HT1080 (cell line): ENCODE measurements at places on chromosomes 16 and 17. TPM values are rescaled to one million over a fixed set of nuclear protein-coding genes. Genes with fewer than 3 reads are reported as not detected.

KRT33A gene
- not detected in 2 replicates for total RNA-seq

GRCh38 chr16:22618842-22619241 is 108.2 kb downstream of the NPIPB5 start:
- no peak for DNase-seq

RNF222 gene
- not detected in 2 replicates for total RNA-seq

DNA sequence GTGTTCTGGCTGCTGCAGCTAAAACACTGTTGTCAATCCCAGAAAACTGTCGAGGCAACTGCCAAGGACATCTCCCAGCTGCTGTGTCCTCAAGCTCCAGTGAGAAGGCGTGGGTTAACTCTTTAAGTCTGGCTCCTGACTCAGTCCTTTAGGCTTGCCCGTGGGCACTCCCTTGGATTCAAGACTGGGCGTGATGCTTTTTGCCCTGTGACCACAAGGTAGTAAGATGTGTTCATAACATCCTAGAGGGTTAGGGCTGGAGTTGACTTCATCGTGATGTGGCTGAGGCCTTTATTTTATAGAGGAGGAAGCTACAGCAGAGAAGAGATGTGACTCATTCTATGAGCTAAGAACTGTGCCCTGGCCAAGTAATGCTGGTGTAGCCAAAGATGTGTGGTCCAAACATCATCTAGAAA is 50.9 kb upstream of the TEKT3 start:
- peak; percentile 97 for DNase-seq

- DNase-seq = no peak
Observed at GRCh38 chr17:29571883-29572681, 3.6 kb downstream of the TP53I13 start.

- no peak for DNase-seq
Observed at GRCh38 chr16:57008440-57008839, 19.1 kb downstream of the NLRC5 start.

DNA sequence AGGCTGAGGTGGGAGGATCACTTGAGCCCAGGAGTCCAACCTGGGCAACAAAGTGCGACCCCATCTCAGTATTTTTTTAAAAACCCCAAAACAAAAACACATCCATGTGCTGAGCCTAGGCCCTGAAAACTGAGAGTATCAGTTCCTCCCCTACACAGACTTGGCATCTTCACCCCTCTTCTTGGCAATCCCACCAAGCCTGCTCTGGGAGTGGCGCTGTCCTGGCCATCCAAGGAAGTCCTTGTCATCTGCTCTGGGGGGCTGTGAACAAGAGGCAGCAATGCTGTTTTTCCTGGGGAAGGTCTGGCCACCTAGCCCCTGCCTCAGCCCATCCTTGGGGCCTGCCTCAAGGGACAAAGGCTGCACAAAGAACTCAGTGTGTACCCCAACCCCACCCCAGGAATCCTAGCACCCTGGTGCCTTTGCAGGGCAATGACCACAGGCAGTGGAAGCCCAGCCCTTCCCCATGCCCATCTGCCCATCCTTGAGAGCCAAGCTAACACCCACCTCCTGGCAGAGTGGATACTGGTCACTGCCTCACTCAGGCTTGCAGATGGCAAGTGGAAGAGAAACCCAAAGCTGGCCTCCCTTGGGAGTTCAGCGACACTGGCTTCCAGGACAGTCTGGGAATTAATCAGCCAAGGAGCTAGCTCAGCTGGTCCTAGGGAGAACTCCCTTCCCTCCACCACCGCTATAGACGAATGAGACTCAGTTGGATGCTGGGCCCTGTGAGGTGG is 14.8 kb upstream of the GFOD2 start:
- DNase-seq = no peak

- no peak for DNase-seq
Observed at GRCh38 chr17:37592291-37592690, 16.9 kb downstream of the SYNRG start.

DNA sequence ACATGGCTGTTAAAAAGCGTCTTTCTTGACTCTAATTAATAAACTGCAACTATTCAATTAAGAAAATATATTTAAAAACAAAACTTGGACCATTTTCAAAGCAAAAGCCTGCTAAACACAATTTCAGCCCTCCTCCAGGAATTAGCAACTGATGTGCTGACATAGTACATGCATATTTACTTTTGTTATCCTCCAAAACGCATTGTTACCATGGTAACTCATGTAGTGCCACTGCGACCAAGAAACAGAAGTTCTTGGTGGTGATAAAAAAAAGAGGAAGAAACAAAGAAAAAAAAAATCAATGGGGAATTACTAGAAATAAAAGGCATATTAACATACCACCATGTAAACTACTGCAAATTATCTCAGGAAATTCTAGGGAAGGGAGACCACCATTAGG is 793.4 kb upstream of the CDH8 start:
- DNase-seq = no peak

DNA sequence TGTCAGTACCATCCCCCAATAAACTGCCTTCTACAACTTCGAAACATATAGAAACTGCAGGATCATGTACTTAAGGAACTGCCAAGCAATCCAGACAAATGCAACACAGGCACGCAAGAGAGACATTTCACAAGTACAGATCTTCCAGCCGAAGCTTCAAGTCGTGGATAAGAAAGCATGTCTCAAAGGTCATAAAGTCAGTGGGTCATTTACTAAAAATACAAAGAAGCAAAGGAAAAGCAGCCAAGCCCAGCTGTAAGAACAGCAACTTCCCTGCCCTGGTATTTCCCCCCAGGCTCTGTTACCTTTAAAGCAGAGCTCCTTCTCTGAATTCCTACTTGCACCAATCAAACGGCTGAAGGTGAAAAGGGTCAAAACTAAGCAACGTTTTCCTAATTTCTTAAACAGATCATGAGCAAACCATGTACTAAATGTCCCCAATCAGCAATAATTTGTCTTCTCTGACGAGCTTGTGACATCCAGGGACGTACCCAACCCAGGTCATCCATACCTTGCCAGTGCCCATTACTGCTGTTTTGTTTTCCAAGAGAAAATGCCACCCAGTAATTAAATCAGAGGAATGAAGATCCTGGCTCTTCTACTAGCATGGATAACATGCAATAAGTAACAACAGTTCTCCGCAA is 1.7 kb downstream of the AKTIP start:
- DNase-seq = no peak

GRCh38 chr17:50479522-50480141 is 972 bp downstream of the RSAD1 start:
- peak; percentile 77 for DNase-seq

CBX2 gene
- 7.1 and 8.0 TPM in 2 replicates for total RNA-seq

KRTAP4-6 gene
- total RNA-seq = not detected in 2 replicates

KRTAP2-3 gene
- total RNA-seq = 1.2 and 6.2 TPM in 2 replicates

DNA sequence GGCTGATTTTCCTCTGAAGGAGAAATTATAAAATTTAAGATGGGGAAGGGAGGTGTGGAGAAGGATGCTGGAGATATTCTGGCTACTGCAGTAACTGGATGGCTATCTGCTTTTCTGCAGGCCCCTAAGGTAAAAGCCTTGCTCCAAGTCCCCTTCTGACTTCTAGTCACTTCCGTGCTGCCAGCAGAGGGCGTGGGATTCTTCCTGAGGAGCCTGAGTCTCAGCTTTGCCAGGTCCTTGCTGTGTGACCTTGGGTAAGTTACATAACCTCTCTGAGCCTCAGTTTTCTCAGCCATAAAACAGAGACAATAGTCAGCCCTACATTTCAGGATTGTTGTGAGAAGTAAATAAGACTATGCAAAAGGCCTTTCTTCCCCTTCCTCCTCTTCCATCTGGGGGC is 24.3 kb upstream of the TMEM220 start:
- no peak for DNase-seq

GRCh38 chr16:82636958-82637357 is 10.2 kb downstream of the CDH13 start:
- no peak for DNase-seq

DNA sequence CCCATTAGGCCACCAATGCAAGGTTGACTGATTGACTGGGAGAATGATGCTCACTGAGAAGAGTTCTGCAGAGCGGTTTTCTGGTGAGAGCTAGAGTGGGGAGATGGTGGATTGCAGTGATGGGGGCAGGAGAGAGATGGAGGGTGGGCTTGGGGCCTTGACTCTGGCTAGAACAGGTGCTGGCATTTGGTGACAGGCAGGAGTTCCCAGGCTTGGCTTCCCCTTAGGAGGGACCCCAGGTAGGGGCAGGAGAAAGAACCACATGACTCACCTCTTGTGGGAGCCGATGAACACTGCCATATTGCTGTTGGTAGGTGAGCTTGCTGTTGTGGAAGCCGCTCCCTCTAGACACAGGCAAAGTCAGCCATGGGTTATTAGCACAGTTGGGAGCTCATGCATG is 8.0 kb downstream of the CD300LB start:
- no peak for DNase-seq

KRTAP2-1 gene
- 2.0 TPM in 1 of 2 replicates, not detected in the other for total RNA-seq

CD300LG gene
- total RNA-seq = not detected in 2 replicates

DNA sequence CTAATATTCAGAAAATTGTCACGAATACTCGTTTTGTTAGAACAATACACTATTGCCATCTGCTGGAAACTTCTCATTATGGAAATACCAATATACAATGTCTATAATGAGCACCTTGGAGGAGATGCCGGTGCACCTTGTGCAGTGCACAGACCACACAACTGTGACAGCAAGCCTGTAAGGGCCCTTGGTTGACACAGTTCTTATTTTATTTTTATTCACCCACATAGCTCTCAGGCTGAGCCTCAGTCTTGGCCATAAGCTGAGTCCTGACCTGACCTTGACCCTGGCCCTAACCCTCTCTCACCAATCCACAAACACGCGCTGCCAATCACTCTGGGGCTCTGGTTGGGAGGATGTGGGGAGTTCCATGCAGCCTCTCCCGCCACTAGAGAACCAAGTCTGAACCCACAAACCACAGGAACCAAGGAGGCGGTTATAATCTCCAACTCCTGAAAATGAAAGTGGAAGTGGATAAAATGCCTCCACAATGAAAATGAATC is 7.6 kb downstream of the AIPL1 start:
- peak; percentile 31 for DNase-seq

- DNase-seq = no peak
Observed at GRCh38 chr16:13606804-13607203, 313.1 kb upstream of the ERCC4 start.

DNA sequence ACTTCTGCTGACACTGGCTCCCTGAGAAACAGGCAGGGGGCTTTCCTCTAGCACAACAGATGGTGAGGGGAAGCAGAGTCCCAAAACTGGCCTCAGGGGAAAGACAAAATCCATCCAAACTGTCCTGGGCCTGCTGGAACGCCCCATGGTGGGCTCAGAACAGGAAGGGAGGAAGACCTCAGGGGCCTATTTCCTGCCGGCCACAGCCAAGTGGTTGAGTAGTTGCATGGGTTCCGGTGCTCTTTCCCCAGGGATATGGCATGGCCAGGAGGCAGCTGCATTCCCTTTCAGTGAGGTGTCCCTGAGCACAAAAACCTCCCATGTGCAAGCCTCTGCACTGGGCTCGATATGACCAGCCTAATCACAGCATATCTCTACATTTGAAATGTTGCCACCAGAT is 303.0 kb upstream of the IRX5 start:
- DNase-seq = peak; percentile 29

GRCh38 chr16:68732042-68732680 is 4.9 kb upstream of the CDH1 start:
- DNase-seq = no peak

- DNase-seq = no peak
Observed at GRCh38 chr17:79108870-79109269, 34.2 kb downstream of the ENGASE start.

- DNase-seq = no peak
Observed at GRCh38 chr16:79395591-79395990, 204.9 kb downstream of the MAF start.

DNA sequence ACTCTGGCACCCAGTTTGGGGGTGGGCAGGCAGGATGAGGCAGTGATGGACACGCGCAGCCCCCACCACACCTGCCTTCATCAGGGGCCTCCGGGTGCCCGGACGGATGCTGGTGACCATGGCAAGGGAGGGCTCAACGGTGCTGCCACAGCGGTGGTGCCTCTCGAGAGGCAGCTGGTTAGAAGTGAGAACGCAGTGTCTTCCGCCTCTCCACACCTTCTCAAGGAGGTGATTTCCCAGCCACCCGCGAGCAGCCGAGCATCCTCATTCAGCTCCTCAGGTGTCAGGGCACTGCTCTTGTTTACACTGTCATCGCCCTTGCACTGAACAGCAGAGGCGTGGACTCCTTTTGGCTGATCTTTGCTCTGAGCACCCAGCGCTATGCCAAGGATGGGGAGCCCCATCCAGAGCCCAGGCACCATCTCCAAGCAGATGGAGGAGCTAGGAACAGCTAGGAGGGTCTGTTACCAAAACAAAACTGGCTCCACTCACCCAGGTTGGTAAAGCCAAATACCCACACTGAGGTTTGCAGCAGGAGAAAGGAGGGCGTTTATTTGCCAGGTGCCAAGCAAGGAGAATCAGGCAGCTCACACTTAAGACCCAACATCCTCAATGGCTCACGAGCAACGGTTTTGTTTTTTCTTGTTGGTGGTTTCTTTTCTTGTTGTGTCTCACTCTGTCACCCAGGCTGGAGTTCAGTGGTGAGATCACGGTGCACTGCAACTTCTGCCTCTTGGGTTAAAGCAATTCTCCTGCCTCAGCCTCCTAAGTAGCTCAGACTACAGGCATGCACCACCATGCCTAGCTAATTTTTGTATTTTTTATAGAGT is 174.3 kb upstream of the TNRC6C start:
- no peak for DNase-seq

ITGAX gene
- 2.1 and 2.7 TPM in 2 replicates for total RNA-seq

QPRT gene
- 1.8 and 2.3 TPM in 2 replicates for total RNA-seq

DNA sequence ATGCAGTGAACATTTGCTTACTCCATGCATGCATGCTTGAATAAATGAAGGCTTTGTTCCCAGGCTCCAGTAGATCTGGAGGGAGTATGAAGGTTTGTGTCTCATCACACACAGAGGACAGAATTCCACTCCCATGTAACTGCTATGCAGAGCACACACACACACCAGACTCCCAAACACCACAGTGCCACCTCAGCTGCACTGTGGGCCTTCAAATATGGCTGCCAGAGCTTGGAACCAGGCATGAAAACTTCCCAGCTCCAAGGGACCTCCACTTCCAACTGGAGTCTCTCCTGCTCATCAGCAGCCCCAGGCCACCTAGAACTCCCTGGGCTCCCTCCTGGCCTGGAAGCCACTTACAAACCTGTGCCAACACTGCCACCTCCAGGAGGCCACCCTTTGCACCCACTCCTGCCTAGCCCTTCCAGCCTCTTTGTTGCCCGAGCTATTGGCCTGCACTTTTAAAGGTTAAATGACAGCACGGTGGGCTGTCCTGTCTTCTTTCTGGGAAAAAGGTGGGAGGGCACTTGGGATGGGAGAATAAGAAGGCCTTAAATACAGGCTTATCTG is 151.2 kb downstream of the ZNF423 start:
- no peak for DNase-seq

GRCh38 chr17:58376472-58377000 is 24.5 kb upstream of the SUPT4H1 start:
- no peak for DNase-seq

- DNase-seq = no peak
Observed at GRCh38 chr16:381789-382717, at the start of gene PGAP6. TSS of gene PGAP6 (minus strand) at chr16:381978. CDS start at chr16:381821, 157 bp downstream.
